Activated gamma-delta T cell (primary cell): ENCODE measurements at places on chromosomes 4 and X.

- DNase-seq, result no peak
Measured at GRCh38 chrX:51852621-51853020, 40.8 kb upstream of the MAGED1 start.

- no peak for DNase-seq
Measured at GRCh38 chr4:123405267-123405865, 8.8 kb downstream of the SPRY1 start.

GRCh38 chrX:136708348-136708747 is 60.4 kb downstream of the CD40LG start:
- no peak for DNase-seq

DNA sequence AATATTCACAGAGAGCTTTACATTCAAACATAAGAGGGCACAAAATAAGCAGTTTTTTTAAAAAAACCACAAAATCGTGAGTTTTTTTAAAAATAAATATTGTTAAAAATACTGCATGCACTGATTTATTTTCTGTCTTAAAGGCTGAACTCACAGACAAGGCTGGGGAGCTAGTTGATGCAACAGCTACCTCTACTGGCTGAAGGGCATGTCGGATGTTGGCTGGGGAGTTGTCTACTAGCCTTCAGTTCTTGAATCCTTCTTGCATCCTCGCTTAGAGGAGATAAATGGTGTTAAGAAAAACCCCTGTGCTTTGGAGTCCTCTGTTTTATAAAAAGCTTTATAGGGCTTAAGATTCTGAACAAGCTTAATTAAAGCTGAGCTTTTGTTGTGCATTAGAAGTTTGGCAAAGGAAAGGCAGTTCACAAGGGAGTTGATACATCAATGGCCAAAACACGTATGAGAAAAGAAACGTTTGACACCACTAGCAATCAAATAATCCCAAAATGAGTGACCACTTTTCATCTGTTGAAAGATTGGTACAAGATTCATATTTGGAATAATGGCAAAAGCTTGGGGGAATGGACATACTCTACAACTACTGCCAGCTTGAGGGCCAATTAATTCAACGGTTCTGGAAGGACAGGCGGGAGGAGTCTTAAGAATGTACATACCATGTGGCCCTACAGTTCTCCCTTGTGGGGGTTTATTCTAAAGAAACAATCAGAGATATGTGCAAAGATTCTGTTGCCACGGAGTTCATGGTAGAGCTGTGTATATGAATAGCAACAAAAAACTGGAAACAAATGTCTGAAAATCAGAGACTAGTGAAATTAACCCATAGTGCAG is 94.7 kb downstream of the SEL1L3 start:
- DNase-seq, result no peak

DNA sequence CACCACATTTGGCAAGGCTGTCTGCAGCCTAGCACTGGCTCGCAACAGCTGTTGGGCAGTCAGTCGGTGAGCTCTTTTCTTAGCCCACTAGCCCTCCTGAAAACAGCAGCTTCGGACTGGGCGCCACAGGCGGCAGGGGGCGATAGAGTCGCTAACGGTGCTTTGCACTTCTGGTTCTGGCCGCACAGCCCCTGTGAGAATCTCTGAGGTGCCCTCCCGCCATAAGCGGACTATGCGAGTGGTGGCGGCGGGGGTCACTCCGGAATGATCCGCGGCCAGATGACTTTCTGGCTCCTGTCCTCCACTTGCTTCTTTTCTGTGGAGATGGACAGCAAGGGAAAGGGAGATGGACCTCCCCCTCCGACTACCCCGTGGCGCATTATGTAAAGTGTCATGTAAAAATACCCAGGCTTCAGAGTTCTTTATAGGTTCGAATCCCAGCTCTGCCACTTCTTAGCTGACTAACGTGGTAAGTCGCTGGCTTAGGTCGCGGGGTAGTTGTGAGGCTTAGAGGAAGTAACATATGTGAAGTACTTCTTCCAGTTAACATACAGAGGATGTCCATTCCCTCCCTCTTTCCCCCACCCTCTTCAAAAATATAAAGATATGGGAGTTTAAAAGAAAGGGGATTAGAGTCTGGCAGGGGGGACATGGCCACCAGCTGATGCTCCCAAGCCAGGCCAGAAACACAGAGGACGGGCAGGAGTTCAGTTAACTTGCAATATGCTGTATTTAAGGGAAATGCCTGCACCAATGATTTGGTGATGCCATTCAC is 11.0 kb downstream of the ARHGAP36 start:
- no peak for DNase-seq

- DNase-seq, result no peak
Measured at GRCh38 chr4:132284910-132285426, 864.1 kb upstream of the PCDH10 start.

DNA sequence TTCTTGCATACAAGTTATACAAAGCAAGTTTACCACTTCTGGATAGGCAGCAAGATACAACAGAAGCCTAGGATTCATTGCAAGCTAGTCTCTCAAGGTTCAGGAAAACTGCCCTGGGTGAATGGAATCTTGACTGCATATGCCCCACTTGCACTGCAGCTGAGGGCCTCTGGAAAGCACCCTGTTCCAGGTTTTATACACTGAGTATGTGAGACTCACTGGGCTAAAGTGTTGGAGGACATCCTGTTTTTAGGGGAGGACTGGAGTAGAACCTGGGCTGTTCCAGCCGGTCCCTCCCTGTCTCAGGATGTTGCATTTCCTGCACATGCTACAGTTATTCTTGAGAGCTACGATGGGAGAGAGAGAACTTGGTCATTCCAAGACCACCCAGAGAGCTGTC is 168.5 kb upstream of the NUDT6 start:
- DNase-seq, result no peak

- no peak for DNase-seq
Measured at GRCh38 chrX:28888416-28888815, 301.2 kb downstream of the IL1RAPL1 start.

GRCh38 chrX:85114776-85115175 is 111.1 kb downstream of the APOOL start:
- no peak for DNase-seq

DNA sequence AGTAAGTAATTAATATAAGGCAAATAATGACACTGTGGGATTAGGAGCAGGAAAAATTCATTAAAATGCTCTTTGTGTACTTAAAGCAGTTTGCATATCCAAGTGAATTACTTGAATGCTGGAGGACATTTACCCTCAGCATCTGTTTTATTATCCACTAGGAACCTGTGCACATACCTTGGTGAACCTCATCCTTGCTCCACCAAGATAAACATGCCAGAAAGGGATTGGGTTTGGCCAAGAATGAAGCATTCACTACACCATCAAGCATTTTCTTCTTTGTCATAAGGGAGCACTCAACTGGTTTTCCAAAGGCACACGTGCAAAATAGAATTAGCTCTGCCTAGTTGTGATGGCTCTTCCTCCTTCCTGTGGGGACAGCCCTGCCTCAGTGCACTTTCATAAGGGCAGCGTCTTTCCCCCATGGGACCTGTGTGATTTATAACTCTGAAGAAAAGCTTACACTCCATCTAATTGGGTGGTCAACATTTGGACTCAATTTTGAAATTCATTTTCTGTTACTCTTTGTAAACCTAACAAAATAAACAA is 291.7 kb downstream of the USP46 start:
- no peak for DNase-seq

- DNase-seq, result no peak
Measured at GRCh38 chrX:21524008-21524407, 134.1 kb downstream of the KLHL34 start.
